ENCODE measurements at places on chromosomes 16 and 17.

GRCh38 chr17:63395075-63395805, 50.9 kb downstream of the CYB561 start:
- no peak for DNase-seq

- no peak for DNase-seq
Measured at GRCh38 chr17:8910969-8911604, 43.6 kb upstream of the PIK3R6 start.

- no peak for DNase-seq
Measured at GRCh38 chr16:10126686-10127085, 55.5 kb downstream of the GRIN2A start.

DNA sequence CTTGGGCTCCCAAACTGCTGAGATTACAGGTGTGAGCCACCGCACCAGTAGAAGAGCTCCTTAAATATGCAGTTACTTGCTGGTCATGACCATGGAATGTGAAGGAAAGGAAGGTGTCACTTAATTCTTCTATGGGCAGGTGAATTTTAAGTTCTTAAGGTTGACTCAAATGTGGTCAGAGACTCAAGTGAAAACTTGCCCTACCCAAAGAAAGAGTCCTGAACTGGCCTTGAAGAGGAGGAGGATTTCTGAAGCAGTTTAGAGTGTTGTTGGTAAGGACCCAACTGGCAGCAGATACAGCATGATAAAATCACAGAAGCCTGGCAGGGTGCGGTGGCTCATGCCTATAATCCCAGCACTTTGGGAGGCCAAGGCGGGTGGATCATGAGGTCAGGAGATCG, 29.4 kb downstream of the CHD9 start:
- no peak for DNase-seq

GRCh38 chr17:29623283-29623647, 553 bp upstream of the CORO6 start:
- DNase-seq, result no peak

DNA sequence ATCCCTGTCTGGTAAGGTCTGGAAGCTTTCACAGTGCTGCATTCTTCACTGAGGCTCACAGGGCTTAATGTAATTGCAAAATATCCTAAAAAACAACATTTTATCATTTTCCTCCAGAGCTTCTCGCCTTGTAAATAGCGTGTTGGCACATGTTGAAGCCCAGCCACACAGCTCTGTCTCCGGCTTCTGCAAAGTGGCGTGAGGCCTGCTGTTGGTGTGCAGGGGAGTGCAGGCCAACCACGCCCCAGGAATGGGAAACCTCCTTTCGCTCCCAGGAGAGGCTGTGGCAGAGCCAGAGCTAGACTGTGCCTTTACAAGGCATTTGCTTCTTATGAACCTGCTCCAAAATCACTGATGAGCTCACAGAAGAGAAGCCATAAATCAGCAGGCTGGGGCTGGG, 248.2 kb upstream of the MAF start:
- no peak for DNase-seq
